ENCODE measurements at places on chromosomes 16 and 17. TPM values are rescaled to one million over a fixed set of nuclear protein-coding genes. Genes with fewer than 3 reads are reported as not detected.

DNA sequence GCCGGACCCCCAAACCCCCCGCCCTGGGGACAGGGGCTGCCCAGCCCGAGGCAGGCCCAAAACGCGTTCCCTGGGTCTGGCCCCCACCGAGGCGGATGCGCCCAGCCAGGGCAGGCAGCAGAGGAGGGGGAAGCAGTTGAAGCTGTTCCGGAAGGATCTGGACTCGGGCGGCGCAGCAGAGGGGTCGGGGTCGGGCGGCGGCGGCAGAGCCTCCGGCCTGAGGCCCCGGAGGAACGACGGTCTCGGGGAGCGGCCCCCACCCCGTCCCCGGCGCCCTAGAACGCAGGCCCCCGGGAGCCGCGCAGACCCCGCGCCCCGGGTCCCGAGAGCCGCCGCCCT, 22.9 kb upstream of the ZFPM1 start:
- H3K36me3 ChIP-seq: no peaks in the 10 kb centered on the region
- peaks cover 7% of the 10 kb centered on the region for H3K27me3 ChIP-seq
- DNase-seq: no peak
- H3K4me1 ChIP-seq: no peaks in the 10 kb centered on the region

- no peaks in the 10 kb centered on the region for H3K36me3 ChIP-seq
- H3K27me3 ChIP-seq: no peaks in the 10 kb centered on the region
- peak overlapping the region; percentile 75 for H3K4me3 ChIP-seq
- peak overlapping the region; percentile 58 for H3K27ac ChIP-seq
- peak; percentile 79 for DNase-seq
Measured at GRCh38 chr16:81445143-81445961, 744 bp downstream of the CMIP start.

DNA sequence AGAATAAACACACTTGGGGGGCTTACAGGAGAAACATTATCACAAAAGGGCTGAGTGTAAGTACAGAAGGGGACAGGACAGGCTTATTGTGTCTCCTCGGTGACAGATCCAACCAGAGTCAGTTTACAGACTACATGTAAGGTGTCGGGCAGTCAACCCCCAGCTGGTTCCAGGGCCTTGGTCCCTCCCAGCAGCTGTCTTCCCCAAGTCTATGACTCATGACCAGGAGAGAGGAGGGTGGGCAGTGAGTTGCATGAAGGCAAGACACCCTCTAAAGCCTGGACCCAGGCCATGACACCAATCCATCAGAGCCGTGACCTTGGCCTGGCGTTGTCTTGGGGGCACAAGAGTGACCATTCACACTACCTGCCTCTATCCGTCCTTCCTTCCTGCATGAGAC, 276.2 kb upstream of the CCL2 start:
- no peaks in the 10 kb centered on the region for H3K4me1 ChIP-seq
- no peaks in the 10 kb centered on the region for H3K36me3 ChIP-seq
- H3K27ac ChIP-seq: no peak overlapping the region
- no peak for DNase-seq
- no peak overlapping the region for H3K4me3 ChIP-seq

Gene CDK5RAP3
- 148 TPM for total RNA-seq
